ENCODE measurements at places on chromosomes 1 and 21.

DNA sequence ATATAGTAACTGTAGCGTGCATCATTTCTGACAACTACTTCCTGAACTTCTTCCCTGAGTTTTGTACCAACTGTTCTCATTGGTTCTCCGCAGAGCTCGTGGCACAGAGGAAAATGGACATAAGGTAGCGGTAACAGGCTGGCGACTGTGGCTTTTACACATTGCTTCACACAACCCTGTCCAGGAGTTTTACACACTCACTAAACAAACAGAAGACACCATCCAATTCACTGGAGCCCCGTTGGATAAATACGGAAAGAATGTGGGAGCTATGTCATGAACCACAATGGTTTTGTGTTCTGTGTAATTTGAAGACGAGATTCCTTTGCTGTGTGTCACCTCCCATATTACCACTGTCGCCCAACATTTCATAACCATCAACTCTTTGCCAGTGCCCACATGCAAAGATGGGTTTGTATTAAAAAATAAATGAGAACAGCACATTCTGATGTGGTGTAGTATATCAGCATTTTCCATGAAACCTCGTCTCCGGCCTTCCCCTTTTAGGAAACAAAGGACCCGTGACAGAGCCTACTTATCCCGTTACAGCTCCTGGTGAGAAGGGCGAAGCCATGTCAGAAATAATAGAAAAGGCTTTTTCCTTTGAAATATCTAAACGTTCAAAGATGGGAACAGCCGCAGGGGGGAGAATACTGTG is 47.4 kb upstream of the ENAH start:
- DNase-seq, result no peak

GRCh38 chr1:87291107-87291506 is 37.6 kb upstream of the LMO4 start:
- DNase-seq, result no peak

DNA sequence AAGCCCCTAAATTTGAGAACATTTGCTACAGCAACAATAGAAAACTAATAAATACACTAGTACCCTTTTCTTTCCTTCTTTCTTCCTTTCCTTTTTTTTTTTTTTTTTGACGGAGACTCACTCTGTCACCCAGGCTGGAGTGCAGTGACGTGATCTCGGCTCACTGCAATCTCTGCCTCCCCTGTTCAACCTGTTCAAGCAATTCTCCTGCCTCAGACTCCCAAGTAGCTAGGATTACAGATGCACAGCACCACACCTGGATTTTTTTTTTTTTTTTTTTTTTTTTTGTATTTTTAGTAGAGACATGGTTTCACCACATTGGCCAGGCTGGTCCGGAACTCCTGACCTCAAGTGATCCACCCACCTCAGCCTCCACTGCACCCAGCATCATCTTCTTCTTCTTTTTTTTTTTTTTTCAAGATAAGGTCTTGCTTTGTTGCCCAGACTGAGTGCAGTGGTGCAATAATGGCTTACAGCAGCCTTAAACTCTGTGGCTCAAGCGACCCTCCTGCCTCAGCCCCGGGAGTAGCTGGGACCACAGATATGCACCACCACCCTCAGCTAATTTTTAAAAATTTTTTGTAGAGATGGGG is 19.6 kb upstream of the CBR3 start:
- DNase-seq, result no peak

GRCh38 chr1:151511636-151512215 is 539 bp downstream of the CGN start:
- peak; percentile 19 for DNase-seq

DNA sequence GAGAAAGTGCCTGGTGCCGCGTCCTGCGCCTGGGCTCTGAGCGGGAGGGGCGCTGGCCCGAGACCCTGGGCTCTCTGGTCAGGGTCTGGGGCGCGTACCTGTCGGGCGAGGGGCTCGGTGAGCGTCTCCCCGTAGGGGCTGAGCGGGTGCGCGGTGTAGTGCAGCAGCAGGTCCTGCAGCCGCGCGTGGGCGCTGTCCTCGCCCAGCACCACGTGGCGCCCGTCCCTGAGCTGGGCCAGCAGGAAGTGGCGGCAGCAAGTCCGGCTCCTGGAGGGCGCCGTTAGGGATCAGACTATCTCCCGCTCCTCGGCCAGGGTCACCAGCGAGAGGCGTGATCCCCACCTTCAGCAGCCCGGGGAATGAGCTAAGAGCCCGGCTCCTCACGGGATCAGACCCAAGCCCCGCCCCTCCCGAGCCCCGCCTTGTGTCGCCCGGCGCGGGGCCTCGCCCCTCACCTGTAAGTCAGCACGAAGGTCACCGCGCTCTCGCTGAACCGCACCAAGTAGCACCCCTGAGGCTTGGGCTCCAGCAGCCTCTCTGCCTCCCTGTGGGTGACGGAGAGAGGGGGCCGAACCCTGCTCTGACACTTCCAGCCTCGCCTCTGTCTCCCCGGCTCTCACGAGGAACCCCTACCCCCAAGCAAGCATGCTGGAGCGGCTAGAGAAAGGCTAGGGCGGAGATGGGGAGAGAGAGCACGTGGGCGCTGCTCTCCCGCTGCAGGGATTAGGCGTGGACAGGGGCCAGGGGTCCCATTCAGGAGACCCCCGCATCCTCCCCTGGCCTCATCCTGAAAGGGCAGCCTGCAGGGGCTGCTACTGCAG is 2.7 kb downstream of the SH2D2A start:
- DNase-seq, result peak; percentile 74

- no peak for DNase-seq
Observed at GRCh38 chr1:223264983-223265908, 98.7 kb downstream of the SUSD4 start.

DNA sequence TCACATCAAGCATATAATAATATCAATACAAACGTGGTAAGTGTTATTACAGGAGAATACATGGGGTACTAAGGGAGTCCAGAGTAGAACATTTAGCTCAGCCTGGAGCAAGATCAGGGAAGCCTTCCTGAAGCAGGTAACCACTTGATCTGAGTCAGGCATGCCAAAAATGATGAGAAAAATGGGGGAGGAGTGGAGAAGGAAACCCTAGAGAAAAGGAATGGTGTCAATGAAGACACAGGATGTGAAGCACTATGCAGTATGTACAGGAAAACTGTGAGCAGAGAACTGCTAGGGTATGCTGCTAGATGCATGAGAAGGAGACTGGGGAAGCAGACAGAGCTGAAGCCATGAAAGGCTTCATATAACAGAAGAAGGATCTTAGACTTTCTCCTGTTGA is 84.7 kb downstream of the NOTCH2 start:
- DNase-seq, result no peak

DNA sequence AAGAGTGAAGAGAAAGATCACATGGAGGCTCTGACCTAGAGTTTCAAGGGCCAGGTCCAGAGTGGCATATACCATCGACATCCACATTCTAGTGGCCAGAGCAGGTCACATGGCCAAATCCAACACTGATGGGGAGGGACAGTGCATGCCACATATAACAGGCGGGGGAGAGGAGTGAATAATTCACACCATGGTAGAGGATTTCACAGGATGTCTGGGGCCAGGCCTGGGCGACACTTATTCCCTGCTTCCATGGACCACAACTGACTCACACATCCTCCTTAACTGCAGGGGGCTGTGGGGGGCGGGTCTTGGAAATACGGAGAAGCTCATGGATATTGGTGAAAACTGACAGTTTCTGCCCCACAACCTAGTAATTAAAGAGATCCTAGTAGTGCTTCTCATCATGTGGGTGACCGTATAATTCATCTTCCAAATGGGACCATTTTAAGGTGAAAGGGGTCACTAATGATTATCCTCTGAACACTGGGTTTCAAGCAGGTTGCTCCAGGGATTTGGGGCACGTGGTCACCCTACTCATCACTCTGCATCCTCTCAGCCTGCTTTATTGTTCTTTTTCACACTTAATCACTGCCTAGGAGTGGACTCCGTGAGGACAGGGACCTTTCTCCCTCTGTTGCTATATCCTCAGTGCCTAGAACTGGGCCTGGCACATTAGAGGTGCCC is 44.0 kb downstream of the IGSF21 start:
- no peak for DNase-seq

GRCh38 chr1:154148807-154149206 is 6.1 kb downstream of the NUP210L start:
- no peak for DNase-seq

GRCh38 chr1:119453021-119453420 is 38.1 kb downstream of the HSD3B2 start:
- DNase-seq, result no peak
